AG09319 (cell line): ENCODE measurements at places on chromosomes 3 and 15.
A peak's percentile ranks its signal among the peaks of the same experiment; 100 is the strongest.

GRCh38 chr3:105315815-105316214, 50.9 kb upstream of the ALCAM start:
- no peak for DNase-seq

DNA sequence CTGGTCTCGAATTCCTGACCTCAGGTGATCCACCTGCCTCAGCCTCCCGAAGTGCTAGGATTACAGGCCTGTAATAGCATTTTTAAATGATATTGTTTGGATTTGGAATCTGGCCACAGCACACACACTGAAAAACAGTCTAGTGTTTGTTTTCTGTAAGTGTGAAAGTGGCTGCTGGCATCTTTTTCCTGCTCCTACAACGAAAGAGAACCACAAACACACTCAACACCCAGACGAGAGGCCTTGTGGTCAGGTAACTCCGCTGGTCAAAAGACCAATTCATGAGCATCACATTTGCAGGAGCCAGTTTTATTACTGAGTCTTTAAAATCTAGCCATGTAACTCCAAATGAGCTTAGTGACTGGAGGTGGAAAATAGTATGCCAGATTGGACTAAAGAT, 50.2 kb downstream of the IMPG2 start:
- no peak for DNase-seq

GRCh38 chr3:47678446-47679338, 100.0 kb upstream of the CSPG5 start:
- no peak for DNase-seq

GRCh38 chr3:74623261-74623836, 8.9 kb upstream of the CNTN3 start:
- DNase-seq = no peak

DNA sequence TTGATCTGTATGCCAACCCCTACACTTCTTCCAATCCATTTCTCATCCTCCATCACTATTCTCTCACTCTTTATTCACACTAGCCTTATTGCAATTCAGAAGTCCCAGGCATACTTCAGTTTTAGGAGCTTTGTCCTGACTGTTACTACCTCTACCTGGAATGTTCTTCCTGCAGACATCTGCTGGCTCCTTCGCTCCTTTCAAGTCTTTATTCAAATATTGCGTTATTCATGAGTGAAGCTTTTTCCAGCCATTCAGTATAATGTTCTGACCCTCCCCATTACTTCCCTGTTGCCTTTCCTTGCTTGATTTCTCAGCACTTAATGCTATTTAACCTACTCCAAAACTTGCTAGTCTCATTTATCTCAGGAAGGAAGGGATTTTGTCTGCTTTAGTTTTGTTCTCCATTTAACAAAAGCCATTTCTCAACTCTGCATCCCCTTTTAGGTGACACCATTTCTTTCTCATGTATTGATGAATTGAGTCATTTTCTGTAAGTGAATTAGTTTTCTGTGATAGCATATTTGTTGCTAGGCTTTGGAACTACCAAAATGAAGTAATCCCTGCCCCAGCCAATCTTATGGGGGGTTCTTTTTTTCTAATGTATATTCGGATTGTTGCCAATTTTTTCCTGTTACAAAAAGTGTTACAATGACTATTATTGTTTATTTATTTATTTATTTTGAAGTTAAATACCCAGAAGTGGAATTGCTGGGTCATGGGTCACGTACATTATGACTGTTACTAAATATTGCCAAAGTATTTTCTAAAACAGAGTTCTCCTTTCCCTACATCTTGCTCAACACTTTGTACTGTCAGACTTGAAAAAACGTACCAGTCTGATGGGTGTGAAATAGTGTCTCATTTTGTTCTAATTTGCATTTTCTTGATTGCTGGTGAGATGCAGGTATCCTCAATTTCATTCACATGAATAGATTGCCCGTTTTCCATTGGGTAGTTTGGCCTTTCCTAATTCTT, 9.4 kb downstream of the ATP11B start:
- DNase-seq = no peak

DNA sequence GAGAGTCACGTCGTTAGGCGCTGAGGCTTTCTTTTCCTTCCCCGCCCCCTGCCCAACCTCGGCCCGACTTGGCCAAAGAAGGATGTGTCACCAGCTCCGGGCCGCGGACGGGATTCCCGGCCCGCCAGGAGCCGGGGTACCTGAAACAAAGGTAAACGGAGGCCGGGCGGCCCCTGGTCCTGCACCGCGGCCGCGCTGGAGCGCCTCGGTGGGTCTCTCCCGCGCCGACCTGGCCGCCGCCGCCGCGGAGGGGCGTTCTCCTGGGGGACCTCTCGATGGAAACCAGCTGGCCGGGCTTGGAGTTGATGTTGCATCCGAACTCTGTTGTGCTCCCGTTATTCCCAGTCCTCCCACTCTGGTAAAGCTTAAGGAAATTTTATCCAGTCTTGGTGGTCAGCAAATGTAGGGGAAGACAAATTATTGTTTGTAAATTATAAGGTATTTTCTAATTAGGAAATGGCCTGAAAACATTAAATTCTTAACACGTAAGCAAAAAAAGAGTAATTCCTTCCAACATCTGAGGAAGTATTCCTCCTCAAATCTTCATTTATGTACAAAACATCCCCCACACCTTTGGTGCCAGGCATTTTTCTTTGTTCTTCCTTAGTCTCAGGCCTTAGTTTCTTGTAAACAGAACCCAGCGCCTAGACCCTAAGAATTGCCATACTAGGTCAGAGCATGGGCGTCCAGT, 888 bp downstream of the PPP2R3A start:
- DNase-seq = no peak

GRCh38 chr3:58584690-58585004, 7.5 kb upstream of the FAM107A start:
- no peak for DNase-seq

- no peak for DNase-seq
Observed at GRCh38 chr3:140440446-140440845, 237.4 kb upstream of the TRIM42 start.

- DNase-seq = no peak
Observed at GRCh38 chr3:129313665-129314385, 35.2 kb downstream of the HMCES start.

DNA sequence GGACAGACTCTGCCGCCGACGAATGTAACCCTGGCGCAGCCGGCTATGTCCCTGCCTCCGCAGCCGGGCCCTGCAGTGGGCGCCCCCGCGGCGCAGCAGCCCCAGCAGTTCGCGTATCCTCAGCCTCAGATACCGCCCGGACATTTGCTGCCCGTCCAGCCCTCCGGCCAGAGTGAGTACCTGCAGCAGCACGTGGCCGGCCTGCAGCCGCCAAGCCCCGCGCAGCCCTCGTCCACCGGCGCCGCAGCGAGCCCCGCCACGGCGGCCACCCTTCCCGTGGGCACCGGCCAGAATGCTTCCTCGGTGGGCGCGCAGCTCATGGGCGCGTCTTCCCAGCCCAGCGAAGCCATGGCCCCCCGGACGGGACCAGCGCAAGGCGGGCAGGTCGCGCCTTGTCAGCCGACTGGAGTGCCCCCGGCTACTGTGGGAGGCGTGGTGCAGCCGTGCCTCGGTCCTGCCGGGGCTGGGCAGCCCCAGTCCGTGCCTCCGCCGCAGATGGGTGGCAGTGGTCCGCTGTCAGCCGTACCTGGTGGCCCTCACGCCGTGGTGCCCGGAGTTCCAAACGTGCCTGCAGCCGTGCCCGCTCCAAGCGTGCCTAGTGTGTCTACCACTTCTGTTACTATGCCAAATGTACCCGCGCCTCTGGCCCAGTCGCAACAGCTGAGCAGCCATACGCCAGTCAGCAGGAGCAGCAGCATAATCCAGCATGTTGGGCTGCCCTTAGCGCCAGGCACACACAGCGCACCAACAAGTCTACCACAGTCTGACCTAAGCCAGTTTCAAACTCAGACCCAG, 2.4 kb downstream of the TSC22D2 start:
- no peak for DNase-seq

DNA sequence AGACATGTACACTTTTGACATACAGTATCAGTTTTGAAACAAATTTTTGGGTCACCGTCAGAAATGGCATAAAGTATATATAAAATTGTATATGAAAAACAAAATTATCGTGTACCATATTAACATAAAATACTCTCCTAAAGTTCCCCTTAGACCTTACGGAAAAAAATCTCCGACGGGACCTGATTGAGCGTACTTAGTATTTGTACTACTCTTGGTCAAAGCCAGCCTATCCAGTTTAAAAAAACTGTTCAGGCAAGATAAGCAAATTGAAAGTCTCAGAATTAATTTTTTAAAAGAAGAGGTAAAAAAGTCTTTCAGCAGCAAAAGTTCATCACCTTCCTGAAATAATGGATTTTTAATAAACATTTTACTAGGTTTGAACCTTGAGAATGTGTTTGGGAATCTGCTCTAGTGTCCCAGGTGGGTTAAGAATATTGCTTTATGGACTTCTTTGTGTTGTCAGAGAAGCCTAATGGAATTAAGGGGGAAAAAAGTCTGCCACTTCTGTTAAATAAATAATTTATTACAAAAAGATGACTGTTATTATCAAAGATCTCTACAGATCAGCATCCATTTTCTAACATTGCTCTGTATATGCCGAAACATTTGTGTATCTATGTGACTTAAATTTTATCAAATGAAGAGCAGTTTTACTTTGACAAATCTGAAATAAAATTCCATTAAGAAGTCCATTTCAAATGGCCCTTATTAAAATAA, 48.6 kb downstream of the ZBTB20 start:
- DNase-seq = no peak

DNA sequence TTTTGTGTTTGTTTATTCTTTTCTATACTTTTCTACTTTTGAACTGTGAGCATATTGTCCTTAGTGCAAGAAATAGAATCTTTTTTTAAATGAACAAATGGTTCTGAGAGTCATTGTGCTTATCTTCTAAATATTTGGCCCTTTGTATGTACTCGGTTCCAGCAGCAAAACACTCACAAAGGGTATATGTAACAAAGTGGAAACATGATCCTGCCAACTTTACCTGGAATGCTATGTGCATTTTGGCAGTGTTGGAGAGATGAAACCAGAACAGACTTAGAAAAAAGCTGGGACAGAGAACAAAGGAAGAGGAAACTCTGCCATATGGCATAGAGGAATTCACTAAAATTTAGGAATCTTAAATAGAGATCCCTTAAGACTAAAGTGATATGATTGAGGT, 150.1 kb downstream of the FGF12 start:
- no peak for DNase-seq

GRCh38 chr15:100973351-100974111, 54.4 kb downstream of the LRRK1 start:
- DNase-seq = no peak

- peak; percentile 45 for DNase-seq
Observed at GRCh38 chr15:98983334-98983733, 24.3 kb downstream of the PGPEP1L start.

DNA sequence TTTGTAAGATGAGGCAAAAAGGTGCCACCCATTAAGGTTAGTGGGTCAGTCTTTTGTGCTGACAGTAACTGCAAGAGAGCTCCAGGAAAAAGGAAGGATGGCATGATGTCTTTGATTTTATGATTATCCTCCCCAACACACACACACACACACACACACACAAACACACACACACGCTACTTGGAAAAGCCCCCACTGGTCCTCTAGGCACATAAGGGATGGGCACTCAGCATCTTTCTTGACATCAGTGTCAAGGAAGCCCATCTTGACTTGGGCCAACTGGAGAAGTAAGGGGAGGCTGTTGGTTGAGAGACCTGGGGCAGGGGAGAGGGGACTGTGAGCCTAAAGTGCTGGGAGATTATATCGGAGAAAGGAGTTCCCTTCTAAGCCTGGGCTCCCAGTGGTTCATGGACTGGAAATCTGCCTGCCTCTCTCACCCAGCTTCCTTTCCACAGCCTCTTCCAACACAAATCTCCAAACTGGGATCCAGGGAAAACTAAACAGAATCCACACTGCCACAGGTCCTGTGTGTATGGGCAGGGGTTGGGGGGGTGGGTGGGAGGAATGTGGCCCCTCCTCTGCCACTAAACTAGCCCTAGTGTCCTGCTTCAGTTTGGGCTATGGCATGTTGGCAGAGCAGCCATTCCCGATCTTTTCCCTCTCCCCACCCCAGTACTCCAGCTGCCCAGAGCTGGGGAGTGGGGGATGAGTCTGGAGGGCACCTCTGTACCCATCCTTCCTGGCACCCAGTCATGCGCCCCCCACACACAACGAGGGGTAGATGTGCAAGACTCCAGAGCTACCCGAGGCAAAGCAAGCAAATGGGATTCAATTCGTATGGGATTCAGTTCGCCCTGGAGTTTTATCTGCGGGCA, 1.6 kb downstream of the AMOTL2 start:
- no peak for DNase-seq

DNA sequence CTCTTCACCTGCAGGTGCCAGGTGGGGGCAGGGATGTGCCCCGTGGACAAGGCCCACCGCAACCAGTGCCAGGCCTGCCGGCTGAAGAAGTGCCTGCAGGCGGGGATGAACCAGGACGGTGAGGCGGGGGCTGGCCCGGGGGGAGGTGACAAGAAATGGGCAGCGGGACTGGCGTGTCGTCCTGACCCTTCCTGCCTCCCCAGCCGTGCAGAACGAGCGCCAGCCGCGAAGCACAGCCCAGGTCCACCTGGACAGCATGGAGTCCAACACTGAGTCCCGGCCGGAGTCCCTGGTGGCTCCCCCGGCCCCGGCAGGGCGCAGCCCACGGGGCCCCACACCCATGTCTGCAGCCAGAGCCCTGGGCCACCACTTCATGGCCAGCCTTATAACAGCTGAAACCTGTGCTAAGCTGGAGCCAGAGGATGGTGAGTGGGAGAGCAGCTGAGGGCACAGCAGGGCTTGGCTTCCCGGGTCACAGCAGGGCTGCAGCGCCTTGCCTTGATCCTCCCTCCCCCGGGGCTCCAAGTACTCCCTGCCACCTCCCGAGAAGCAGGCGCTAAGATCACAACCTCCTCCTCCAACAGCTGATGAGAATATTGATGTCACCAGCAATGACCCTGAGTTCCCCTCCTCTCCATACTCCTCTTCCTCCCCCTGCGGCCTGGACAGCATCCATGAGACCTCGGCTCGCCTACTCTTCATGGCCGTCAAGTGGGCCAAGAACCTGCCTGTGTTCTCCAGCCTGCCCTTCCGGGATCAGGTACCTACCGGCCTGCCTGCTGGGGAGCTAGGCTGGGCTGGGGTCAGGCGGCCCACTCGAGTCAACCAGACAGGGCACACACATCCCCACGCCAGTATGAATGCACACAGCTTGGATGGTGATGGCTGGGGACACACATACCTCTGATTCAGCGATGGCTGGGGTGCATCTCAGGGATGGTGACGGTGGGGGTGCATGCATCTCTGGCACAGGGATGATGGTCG, 1.7 kb downstream of the NR2E3 start:
- DNase-seq = no peak

- DNase-seq = no peak
Observed at GRCh38 chr3:51997935-51998596, 2.4 kb upstream of the RPL29 start.
